GM12891 (cell line): ENCODE measurements at places on chromosomes 2 and 18.

GRCh38 chr2:97834610-97835009 lies 121.2 kb downstream of the ZAP70 start:
- DNase-seq = no peak

GRCh38 chr18:56789004-56789888 lies 138.1 kb downstream of the WDR7 start:
- DNase-seq = no peak

- no peak for DNase-seq
Observed at GRCh38 chr2:184316921-184317320, 281.4 kb upstream of the ZNF804A start.

DNA sequence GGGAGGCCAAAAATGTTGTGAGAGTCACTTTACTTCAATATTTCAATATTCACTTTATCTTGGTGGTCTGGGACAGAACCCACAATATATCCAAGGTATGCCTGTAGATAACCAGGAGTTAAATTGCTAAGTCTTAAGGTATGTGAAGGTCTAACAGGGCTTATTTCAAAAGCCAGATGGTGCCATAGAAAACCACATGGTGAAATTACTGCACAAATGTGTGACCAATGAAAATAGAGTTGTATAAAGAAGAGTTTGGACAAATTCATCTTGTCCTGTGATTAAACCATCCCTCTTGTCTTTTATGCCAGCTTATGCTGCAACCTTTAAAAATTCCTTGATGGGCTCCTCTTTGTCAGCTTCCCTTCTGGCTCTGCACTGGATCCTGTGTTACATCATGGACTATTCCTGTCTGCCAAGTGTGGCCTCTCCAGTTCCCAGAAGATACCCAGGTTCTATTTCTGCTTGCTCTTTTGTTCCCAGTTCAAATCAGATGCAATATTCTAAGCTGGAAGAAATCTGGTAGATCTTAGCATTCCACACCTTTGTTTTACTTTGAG lies 46.8 kb downstream of the ANTXR1 start:
- no peak for DNase-seq

DNA sequence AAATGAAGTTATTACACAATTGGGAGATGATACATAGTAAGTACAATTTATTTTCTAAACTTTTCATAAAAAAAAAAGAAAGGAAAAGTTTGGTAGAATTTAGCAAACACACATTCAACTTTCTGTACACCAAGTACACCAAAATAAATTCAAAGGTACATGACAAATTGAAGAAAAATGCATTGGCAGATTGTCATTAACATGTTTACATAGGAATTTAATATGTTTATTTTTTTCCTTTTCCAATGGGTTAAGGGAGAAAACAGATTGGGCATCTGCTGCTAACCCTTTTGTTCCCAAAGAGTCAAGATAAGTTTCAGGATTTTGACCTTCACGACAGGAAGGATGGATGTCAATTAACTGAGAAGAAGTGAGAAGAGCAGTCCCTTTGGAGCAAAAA lies 620.4 kb downstream of the XIRP2 start:
- DNase-seq = no peak

GRCh38 chr2:127219171-127220070 lies 678 bp downstream of the CYP27C1 start:
- no peak for DNase-seq

DNA sequence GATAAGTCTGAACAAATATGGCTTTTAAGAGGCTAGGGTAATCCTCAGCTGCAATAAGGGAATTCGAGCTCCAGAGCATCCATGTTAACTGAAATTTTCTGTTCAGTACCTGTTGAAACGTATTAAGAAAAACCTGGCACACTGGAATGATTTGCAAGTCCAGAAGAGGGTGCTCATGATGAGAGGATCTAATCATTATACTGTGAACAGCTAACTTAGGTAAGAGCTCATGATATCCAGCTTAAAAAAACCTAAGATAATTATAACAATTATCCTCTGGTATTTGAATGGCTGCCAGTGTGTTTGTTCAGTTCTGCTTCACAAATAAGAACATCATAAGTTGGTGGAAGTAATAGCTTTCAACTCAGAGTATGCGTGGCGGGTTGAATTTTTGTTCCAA lies 1118.3 kb upstream of the DDX18 start:
- no peak for DNase-seq

DNA sequence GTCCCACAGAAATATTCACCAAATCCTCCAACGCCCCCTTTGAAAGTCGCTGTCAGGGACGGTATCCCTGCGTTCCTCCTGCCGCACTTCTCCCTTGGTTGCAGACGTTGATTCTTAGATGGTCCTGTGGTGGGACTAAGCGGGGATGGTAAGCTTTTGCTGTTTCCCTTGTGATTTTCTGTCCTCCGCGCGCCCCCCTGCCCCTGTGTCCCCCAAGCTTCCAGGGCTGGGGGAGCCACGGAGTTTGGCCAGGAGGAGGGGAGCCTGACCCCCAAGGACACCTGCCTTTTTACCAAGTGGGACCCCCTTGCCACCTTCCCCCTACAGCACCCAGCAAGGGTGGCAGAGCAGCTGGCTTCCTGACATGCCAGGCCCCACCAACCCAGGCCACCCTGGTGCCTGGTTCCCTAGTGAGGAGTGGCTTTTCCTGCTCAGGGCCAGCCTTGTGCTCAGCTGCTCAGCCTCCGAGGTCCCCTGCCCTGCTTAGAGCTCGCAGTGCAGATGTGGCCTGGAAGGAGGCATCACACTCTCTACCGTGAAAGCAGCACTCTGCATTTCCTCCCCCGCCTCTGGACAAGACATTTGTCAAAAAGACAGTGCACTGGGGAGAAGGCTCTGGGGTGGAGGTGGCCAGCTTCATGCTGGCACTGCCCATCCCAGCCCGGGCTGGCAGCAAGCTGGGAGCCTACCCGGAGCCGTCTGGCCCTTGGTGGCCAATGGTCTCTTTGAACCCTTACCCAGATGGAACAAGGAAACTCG lies 49.4 kb downstream of the TWIST2 start:
- no peak for DNase-seq

DNA sequence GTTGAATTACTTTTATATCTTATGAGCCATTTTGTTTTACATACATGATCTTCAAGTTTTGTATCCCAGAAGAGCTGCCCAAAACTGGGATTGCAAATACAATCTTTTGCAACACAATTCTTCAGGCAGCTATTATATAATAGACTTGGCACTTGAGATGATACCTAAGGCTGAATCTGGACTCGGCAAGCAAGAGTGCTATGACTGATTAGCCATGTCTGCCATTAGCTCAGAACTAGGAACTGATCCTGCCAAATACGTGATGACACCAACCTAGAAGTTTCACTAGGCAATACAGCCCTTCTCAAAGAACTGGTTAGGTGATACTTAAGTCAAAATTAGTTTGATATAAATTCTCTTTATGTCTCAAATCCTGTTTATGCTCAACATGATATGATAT lies 619.6 kb downstream of the CPS1 start:
- no peak for DNase-seq

- DNase-seq = no peak
Observed at GRCh38 chr2:62379566-62379965, 126.4 kb downstream of the TMEM17 start.

DNA sequence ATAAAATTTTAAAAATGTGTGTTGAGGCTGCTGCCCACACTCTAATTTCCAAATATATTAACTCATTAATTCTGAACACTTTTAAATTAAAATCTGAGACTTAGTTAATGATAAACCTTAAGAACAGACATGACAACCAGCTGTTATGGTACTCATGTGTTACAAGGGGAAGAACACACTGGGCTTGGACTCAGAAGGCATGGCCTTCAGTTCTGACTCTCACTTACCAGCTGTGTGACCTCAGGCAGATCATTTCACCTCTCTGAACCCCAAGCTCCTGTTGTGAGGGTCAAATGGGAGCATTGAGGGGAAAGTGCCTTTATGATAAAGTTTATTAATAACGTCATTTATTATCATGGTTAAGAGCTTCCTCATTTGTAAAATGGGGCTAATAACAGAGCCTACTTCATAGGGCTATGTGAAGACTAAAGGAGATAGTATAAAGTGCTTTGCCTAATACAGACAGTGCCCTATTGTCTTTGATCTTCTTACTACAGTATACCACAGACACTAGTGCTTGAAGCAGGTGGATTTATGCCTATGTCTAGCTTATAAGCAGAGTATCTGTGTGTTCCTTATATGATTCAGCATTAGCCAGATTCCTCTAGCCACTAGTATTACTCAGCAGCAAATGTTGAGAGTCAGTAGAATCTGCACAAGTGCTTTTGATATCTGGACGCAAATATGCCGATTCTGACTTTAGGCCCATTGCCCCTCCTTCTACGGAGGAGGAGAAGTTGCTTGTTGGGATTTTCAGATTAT lies 99.6 kb downstream of the SGPP2 start:
- DNase-seq = no peak

GRCh38 chr2:189829102-189829833 lies 45.0 kb downstream of the PMS1 start:
- no peak for DNase-seq

- DNase-seq = no peak
Observed at GRCh38 chr2:27622921-27623384, 5.9 kb downstream of the CCDC121 start.

- no peak for DNase-seq
Observed at GRCh38 chr18:23926571-23926970, 88.0 kb upstream of the TTC39C start.

GRCh38 chr2:197786010-197786877 lies 1.1 kb upstream of the BOLL start:
- peak; percentile 60 for DNase-seq

- DNase-seq = no peak
Observed at GRCh38 chr18:78505851-78506461, 473.7 kb upstream of the SALL3 start.

DNA sequence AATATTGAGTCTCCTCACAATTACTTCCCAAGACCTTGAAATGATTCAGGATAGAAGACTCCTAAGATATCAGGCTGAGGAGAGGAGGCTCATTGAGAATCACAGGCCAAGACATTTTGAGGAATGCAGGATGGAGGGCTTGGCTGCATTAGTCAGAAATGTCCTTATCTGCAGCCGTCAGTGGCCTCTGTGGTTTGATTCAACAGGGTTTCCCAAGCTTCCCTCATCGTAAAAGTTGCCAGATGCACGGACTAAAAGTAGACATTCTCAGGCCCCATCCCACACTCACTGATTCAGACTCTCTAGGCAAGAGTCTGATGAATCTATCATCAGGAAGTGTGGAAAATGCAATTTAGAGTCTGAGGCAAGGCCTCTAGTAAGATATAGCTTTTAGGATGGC lies 34.0 kb upstream of the TMEM178A start:
- DNase-seq = no peak

DNA sequence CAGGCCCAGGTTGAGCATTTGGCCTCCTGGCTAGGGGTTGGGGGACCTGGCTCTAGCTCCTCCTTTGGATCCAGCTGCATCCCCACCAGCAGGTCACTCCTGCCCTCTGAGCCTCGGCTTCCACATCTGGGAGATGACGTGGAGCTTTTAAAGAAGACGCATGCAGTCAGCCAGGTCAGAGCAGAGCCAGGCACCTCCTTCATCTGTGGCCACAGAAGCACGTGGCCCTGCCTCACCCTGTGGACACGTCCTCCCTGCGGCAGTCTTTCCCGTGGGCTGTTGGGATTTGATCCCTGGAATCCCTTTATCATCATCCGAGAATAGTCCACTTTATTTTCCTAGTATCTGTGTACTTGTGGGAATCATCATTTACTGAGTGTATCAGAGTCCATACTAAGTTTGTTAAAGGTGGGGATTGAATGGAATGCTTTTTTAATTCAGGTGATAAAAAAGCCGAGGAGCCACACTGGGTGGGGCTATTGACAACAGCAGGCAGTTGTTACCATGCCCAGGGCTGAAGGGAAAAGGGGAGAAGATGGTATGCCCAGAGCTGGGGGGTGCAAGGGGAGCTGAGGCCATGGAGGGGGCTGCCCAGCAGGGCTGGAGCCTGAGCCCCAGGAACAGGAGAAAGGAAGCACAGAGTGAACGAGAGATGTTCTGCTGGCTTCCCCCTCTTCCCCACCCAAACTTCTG lies 170.1 kb downstream of the LAMA1 start:
- DNase-seq = no peak

GRCh38 chr2:160042054-160042453 lies 20.4 kb downstream of the PLA2R1 start:
- DNase-seq = no peak

DNA sequence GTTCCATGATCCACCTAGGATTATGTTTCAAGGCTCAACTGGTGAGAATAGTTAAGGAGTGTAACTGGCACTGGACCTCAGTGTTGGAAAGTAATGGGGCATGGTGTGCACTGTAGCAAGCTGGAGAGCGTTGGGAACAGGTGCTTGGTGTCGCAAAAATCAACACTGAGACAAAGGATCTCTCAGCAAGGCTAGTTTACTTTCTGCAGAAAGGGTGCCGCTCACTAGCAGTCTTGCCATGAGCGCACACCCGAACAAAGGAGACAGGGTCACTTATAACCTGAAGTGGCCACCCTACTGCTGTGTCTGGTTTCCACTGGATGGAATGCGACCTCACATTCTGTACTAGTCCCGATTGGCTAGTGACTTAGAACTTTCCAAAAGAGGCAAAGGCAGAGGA lies 133.2 kb downstream of the TMEM17 start:
- DNase-seq = no peak

- no peak for DNase-seq
Observed at GRCh38 chr18:13103366-13103765, 112.2 kb downstream of the CEP192 start.

- no peak for DNase-seq
Observed at GRCh38 chr2:41662461-41662860, 385.4 kb upstream of the PKDCC start.

DNA sequence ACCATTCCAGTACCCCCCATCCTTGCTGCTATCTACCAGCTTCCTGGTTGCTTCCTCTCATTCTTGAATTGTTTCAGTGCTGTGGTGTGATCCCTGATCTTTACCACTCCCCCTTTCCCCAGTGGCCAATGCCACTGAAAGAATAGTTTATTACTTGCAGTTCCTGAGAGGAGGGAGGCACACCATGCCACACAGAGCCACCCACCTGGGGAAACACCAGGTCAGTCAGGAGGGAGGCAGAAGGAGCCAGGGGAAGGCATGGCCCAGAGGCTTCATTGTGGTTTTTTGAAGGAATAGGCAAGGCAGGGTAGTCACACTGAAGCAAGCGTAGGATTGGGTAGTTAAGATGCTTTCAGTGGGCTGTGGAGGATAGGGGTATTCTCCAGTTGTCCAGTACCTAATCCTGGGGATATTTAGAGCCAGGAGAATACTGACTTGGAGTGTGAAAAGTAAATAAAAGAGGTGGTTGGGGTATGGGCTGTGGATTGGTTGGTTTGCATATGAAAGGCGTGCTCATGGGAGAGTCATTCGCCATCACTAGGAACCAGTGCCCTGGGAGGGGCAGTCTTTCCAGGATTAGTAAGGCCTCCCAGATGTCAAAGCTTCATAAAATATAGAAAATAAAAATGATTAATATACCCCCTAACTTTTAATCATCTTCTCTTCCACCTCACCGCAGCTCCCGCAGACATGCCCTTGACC lies 6.7 kb upstream of the TMEM177 start:
- no peak for DNase-seq

GRCh38 chr2:119536211-119536610 lies 8.0 kb upstream of the CFAP221 start:
- no peak for DNase-seq
